ENCODE measurements at places on chromosomes 2 and 18. TPM values are rescaled to one million over a fixed set of nuclear protein-coding genes. Genes with fewer than 3 reads are reported as not detected.

The EML6 gene
- total RNA-seq: 0.75 TPM

The POTEE gene
- total RNA-seq: under 0.01 TPM

The HOXD9 gene
- total RNA-seq: not detected

The BABAM2 gene
- total RNA-seq: 14.2 TPM

The MALL gene
- total RNA-seq: 10.2 TPM

The DNAH6 gene
- total RNA-seq: not detected

The SP3 gene
- total RNA-seq: 63.0 TPM

The PSMA8 gene
- total RNA-seq: not detected

The THOC1 gene
- total RNA-seq: 31.4 TPM

The TTN gene
- 0.12 TPM for total RNA-seq

The RBM44 gene
- 0.30 TPM for total RNA-seq

The TMEM87B gene
- total RNA-seq: 16.5 TPM

The GULP1 gene
- 17.1 TPM for total RNA-seq

The PDCD1 gene
- total RNA-seq: not detected

The ADCYAP1 gene
- total RNA-seq: under 0.01 TPM

The ARHGAP25 gene
- 1.1 TPM for total RNA-seq

The TMEM182 gene
- total RNA-seq: 0.94 TPM

The PAX8 gene
- total RNA-seq: not detected

The DRC1 gene
- total RNA-seq: not detected

The MTIF2 gene
- 27.6 TPM for total RNA-seq

The CHRNG gene
- total RNA-seq: not detected

The FAM237A gene
- not detected for total RNA-seq

The YWHAQ gene
- 254 TPM for total RNA-seq

The OR6B2 gene
- total RNA-seq: not detected

The C2orf72 gene
- total RNA-seq: under 0.01 TPM

The IL18R1 gene
- total RNA-seq: 1.1 TPM

The HS1BP3 gene
- 19.0 TPM for total RNA-seq

The SPATA3 gene
- not detected for total RNA-seq

The MAT2A gene
- total RNA-seq: 63.5 TPM

The WDCP gene
- total RNA-seq: 8.1 TPM

The HNRNPA3 gene
- 32.2 TPM for total RNA-seq

The UNC50 gene
- total RNA-seq: 40.1 TPM

The LYG2 gene
- total RNA-seq: not detected

The DOCK10 gene
- total RNA-seq: 1.3 TPM

The TNFRSF11A gene
- total RNA-seq: 0.68 TPM

The RIT2 gene
- total RNA-seq: not detected

The HJURP gene
- total RNA-seq: 1.2 TPM

The ANKRD53 gene
- total RNA-seq: 0.15 TPM

The RGPD6 gene
- total RNA-seq: 25.5 TPM

The GKN1 gene
- total RNA-seq: not detected

The NBEAL1 gene
- 46.5 TPM for total RNA-seq

The DPYSL5 gene
- not detected for total RNA-seq

The PIK3C3 gene
- total RNA-seq: 35.3 TPM

The SLC8A1 gene
- total RNA-seq: 25.4 TPM

The L3MBTL4 gene
- under 0.01 TPM for total RNA-seq

The OXER1 gene
- total RNA-seq: under 0.01 TPM

The TCF23 gene
- total RNA-seq: 0.82 TPM

The KYNU gene
- total RNA-seq: 1.3 TPM

The FBXO48 gene
- total RNA-seq: 0.23 TPM

The CCDC68 gene
- total RNA-seq: 2.2 TPM
